Gastrocnemius medialis (tissue), 4 donors: ENCODE measurements at places on chromosomes 5 and 9. TPM values are rescaled to one million over a fixed set of nuclear protein-coding genes. Genes with fewer than 3 reads are reported as not detected.

DNA sequence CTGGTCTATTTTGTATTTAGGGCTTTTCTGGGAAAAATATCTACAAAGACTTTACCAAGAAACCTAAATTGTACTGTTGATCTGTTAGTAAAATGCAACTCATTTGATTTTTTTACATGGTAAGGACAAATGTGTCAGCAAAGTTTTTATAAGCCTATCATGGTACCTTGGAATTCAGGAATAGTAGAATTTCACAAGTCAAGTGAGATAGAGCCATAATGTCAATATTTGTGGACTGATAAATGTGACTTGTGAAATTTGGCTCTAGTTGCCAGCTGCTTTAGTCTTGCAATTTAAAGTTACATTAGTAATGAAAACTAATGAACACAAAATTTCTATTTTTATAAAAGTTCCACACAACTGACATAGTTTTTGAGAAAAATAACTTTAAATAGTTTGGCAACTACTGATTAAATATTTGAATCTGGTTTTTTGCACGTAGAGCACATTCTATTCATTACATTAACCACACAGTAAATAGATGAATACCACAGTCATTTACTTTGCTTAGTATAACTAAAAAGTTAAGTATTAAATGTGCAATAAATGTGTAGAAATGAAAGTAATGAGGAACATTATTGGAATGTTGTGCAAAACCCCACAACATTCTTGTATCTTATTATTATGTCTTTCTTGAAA is 41.2 kb upstream of the RIOK2 start:
- no peak for DNase-seq
- H3K36me3 ChIP-seq: no peaks in the 10 kb centered on the region
- H3K27me3 ChIP-seq: no peaks in the 10 kb centered on the region
- no peak overlapping the region for H3K27ac ChIP-seq

- no peak overlapping the region for H3K4me3 ChIP-seq
- no peaks in the 10 kb centered on the region for H3K4me1 ChIP-seq
Measured at GRCh38 chr5:60010328-60010727, 116.8 kb upstream of the PDE4D start.

DNA sequence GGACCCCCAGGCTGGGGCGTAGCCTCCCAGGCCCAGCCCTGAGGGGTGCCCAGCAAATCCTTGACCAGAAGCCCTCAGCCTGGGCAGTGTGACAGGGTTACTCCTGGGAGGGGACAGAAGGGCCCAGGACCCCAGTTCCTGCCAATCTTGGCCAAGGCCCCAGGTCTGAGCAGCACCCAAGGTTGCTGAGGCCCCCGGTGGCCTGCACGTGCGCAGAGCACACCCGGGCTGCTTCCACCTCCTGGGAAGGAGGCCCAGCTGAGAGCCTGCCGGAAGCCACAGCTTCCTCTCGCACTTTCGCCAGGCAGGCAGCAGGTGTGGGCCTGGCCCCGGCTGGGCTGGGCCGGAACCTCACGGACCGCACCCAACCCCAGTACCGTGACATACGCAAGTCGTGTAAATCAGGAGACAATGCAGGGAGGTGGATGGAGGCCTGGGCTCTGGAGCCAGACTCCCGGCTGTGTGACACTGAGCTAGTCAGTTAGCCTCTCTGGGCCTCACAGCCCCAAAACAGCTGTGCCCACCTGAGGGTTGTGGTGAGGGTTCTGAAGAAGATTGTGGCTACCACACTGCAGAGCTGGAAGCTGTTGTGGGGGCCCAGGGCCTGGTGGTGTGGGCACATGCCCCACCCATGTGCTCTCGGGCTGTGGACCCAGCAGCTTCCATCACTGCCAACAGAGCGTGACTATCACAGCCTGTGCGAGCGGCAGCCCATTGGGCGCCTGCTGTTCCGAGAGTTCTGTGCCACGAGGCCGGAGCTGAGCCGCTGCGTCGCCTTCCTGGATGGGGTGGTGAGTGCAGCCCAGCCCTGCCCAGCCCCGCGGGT is 5.1 kb downstream of the GRK6 start:
- peaks cover 31% of the 10 kb centered on the region for H3K4me1 ChIP-seq
- no peaks in the 10 kb centered on the region for H3K27me3 ChIP-seq
- peak overlapping the region; percentile 47 for H3K27ac ChIP-seq
- no peak overlapping the region for H3K4me3 ChIP-seq
- DNase-seq: peak; percentile 29

GRCh38 chr9:110114086-110114858 is 93.7 kb downstream of the C9orf152 start:
- no peak overlapping the region for H3K4me3 ChIP-seq
- no peaks in the 10 kb centered on the region for H3K36me3 ChIP-seq
- H3K27me3 ChIP-seq: no peaks in the 10 kb centered on the region
- H3K4me1 ChIP-seq: peaks cover 37% of the 10 kb centered on the region
- no peak overlapping the region for H3K27ac ChIP-seq
- no peak for DNase-seq

GRCh38 chr5:142829801-142830220 is 59.6 kb downstream of the ARHGAP26 start:
- H3K27me3 ChIP-seq: no peaks in the 10 kb centered on the region
- no peak overlapping the region for H3K4me3 ChIP-seq
- H3K27ac ChIP-seq: no peak overlapping the region
- no peak for DNase-seq
- no peaks in the 10 kb centered on the region for H3K36me3 ChIP-seq
- H3K4me1 ChIP-seq: peaks cover 60% of the 10 kb centered on the region

DNA sequence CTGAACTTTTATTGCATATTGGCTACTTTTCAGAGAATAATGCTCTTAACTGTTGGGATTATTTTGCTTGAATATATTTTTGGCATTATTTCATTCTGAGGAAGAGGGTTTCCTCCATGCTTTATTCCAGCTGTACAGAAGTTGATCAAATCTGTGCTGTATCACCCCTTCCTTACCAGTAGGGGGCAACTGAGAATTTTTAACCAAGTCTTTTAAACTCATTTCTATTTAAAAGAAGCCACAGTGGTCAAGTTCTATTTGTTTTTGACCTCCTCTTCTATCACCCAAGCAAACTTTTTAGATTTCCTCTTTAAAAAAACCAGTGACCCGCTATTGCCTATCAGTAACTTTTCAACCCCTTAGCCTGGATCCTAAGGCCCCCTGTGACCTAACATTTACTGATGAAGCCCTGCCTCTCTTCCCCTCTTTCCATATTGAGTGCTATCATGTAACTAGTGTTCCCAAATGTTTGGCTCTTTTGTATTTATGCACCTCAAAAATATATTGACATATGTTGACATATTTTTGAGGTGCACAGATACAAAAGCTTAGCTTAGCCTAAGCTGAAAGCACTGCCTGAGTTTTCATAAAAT is 80.6 kb downstream of the FBXO4 start:
- H3K27ac ChIP-seq: no peak overlapping the region
- H3K4me1 ChIP-seq: no peaks in the 10 kb centered on the region
- H3K4me3 ChIP-seq: no peak overlapping the region
- H3K36me3 ChIP-seq: no peaks in the 10 kb centered on the region

GRCh38 chr9:9820436-9820835 is 792.4 kb downstream of the PTPRD start:
- H3K4me3 ChIP-seq: no peak overlapping the region
- H3K4me1 ChIP-seq: no peaks in the 10 kb centered on the region
- DNase-seq: no peak
- H3K27ac ChIP-seq: no peak overlapping the region

GRCh38 chr9:13266167-13266566 is 13.3 kb downstream of the MPDZ start:
- H3K27ac ChIP-seq: peak overlapping the region; percentile 62
- peaks cover 48% of the 10 kb centered on the region for H3K4me1 ChIP-seq
- no peaks in the 10 kb centered on the region for H3K27me3 ChIP-seq
- H3K4me3 ChIP-seq: no peak overlapping the region

DNA sequence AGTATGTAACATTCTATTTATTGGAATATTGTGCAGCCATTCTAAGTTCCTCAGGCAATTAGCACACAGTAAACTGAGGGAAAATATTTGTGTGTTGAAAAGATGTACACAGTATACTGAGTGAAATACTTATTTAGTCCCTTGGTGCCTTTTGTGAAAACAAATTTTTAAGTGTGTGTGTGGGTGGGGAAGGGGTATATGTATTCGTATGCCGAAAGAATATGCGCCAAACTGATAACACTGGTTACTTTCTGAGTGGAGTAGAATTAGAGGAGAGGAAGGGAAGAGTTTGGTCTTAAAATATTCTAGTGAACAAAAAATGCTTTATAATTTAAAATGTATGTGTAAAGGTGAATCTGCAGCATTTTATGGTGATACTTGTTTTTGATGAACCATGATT is 3.1 kb downstream of the DCP2 start:
- H3K36me3 ChIP-seq: no peaks in the 10 kb centered on the region
- H3K27ac ChIP-seq: no peak overlapping the region
- DNase-seq: no peak
- peaks cover 45% of the 10 kb centered on the region for H3K4me1 ChIP-seq
- no peaks in the 10 kb centered on the region for H3K27me3 ChIP-seq
- peak overlapping the region; percentile 18 for H3K4me3 ChIP-seq

- H3K4me3 ChIP-seq: no peak overlapping the region
- peaks cover 21% of the 10 kb centered on the region for H3K36me3 ChIP-seq
- no peaks in the 10 kb centered on the region for H3K4me1 ChIP-seq
- no peaks in the 10 kb centered on the region for H3K27me3 ChIP-seq
Measured at GRCh38 chr5:6745706-6746222, 32.5 kb downstream of the TENT4A start.

DNA sequence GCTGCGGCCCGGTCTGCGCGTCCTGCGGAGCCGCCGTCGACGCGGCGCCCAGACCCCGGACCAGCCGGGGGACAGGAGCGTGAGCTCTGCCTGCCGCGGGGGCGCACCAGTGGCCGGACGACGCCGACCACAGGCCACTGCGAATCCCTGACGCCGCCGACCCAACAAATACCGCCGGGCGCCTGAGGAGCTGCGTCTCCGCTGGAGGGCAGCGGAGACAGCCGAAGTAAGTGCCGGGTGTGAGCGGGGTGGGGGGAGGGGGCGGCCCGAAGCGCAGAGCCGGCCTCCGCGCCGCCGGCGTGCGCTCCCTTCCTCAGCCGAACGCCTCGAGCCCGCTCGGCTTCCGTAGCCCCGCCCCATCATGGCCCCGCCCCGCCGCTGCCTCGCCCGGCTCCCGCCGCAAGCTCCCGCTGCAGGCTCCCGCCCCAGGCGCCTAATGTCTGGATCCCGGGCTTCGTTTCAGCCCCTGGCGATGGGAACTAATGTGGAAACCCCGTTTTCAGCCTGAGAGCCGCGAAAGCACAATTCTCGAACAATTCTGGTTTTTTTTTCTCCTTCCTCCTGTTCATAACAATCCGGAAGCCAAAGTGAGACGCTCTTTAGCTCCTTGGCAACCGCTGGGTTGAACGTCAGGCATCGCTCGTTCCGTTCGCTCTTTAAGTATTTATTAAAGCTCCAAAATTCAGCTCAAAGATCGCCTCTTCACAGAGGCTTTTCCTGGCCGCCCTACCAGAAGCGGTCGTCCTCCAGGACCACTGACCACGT is at the start of gene RFK:
Gene RFK (minus strand): TSS at position 232 of the 765 bp plus-strand sequence. CDS start 255 bp downstream, outside the sequence.
- H3K4me1 ChIP-seq: peaks cover 15% of the 10 kb centered on the region
- peak; percentile 86 for DNase-seq
- H3K4me3 ChIP-seq: peak within 1 kb of the TSS; percentile 75
- no peaks in the 10 kb centered on the region for H3K27me3 ChIP-seq

DNA sequence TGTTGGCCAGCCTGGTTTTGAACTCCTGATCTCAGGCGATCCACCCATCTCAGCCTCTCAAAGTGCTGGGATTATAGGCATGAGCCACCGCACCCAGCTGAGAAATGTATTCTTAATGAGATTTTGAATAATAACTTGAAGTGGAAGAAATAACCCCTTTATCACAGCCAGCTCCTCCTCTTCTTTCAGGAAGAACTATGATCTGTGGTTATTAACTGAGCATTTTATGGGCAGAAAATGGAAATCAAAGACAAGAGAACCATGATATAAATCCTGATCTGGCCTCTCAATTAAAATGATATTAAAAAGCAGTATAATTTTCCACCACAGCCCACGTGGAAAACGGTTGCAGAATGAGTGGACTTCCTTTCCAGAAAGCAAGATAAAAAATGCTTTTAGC is 206.6 kb downstream of the PRELID2 start:
- no peaks in the 10 kb centered on the region for H3K4me1 ChIP-seq
- H3K4me3 ChIP-seq: no peak overlapping the region
- DNase-seq: no peak
- H3K27me3 ChIP-seq: no peaks in the 10 kb centered on the region
- H3K27ac ChIP-seq: no peak overlapping the region

DNA sequence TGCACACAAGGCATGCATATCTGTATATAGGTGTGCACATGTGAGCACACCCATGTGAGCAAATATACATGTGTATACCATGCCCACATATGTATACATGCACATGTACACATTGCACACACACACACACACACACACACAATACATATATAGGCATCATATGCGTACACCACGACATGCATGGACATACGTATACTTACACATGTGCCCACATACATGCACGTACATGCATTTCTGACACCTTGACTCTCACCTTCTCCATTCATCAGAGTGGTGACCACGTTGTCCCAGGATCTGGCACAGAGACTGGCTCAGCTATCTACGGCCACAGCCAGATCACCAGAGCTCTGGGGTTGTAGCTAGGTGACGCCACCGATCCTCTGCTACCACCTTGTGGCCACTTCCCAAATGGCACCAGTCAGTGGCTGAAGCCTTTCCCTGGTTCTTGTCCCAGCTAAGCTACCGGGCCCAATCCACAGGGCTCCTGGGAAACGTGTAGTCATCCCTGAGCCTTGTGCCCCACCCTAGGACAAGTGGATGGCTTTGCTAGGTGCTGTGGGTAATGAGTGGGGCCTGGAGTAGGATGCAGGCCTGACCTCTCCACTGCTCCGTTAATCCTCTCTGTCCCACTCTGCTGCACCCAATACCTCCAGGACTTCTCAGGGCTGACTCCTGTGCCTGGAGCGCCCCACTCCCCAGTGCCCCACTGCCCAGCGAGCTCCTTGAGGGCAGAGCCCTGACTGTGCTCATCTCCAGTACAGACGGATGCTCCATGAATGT is 194.4 kb downstream of the RGS3 start:
- H3K36me3 ChIP-seq: no peaks in the 10 kb centered on the region
- no peak overlapping the region for H3K4me3 ChIP-seq
- DNase-seq: peak; percentile 67
- H3K4me1 ChIP-seq: peaks cover 10% of the 10 kb centered on the region

GRCh38 chr9:91126761-91127445 is 234.8 kb downstream of the AUH start:
- H3K36me3 ChIP-seq: no peaks in the 10 kb centered on the region
- no peaks in the 10 kb centered on the region for H3K4me1 ChIP-seq
- no peak overlapping the region for H3K4me3 ChIP-seq
- no peaks in the 10 kb centered on the region for H3K27me3 ChIP-seq
- H3K27ac ChIP-seq: no peak overlapping the region

GRCh38 chr9:136685790-136686533 is 1.3 kb downstream of the AGPAT2 start:
- peak overlapping the region; percentile 91 for H3K4me3 ChIP-seq
- DNase-seq: no peak
- no peaks in the 10 kb centered on the region for H3K27me3 ChIP-seq

- H3K4me1 ChIP-seq: peaks cover 44% of the 10 kb centered on the region
- no peak overlapping the region for H3K4me3 ChIP-seq
- no peaks in the 10 kb centered on the region for H3K36me3 ChIP-seq
- DNase-seq: no peak
Measured at GRCh38 chr5:684751-685216, 8.4 kb downstream of the TPPP start.

The SH3RF2 gene
- 97.1 TPM for total RNA-seq

The FRRS1L gene
- not detected for total RNA-seq

The F12 gene
- not detected for total RNA-seq

The ASTN2 gene
- total RNA-seq: 2.5 TPM

The RIC1 gene
- 153 TPM for total RNA-seq

The RANBP17 gene
- not detected for total RNA-seq

The FOXD4 gene
- total RNA-seq: 1.1 TPM

The RARS1 gene
- 55.3 TPM for total RNA-seq

The SPAAR gene
- total RNA-seq: 4.4 TPM

The FAM169A gene
- total RNA-seq: not detected
